ENCODE measurements at places on chromosomes 16 and 17.
A peak's percentile ranks its signal among the peaks of the same experiment; 100 is the strongest.

- DNase-seq: no peak
Observed at GRCh38 chr17:59676716-59677115, 30.5 kb downstream of the PTRH2 start.

- DNase-seq: no peak
Observed at GRCh38 chr16:25635454-25635853, 56.3 kb upstream of the HS3ST4 start.

DNA sequence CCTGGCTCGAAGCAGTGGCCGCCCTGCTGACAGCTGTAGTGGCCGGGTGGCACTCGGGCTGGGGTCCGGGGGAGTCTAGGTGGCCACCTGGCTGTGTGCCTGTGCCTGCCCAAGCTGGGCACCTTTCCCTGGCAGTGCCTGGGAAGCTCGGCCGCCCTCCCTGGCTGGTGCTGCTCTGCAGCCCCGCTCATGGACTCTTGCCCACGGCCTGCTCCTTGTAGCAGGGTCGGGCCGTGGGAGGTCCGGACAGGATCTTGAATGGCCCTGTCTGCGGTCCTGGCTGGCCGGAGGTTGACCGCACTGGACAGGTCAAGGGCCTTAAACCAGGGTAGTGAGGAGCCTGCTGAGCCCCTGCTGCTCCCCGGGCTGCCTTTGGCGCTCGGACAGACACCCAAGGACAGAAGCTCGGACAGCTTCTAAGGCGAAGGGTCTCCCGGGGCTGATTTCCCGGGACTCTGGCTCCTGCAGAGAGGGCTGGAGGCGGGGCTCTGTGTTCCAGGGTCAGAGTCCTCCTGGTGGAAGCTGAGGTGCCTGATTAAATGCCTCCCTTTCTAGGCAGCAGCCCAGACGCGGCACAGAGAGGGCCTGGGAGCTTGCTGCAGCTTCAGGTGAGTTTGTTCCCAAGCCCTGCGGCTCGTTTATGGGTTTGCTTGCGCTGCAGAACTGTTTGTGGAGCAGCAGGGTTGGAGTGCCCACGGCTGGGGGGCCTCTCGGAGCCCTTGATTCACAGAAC, 6.0 kb downstream of the CAPN15 start:
- no peak for DNase-seq

GRCh38 chr17:17472333-17472920, 4.4 kb upstream of the MED9 start:
- no peak for DNase-seq

- no peak for DNase-seq
Observed at GRCh38 chr16:75147968-75148310, 385 bp upstream of the ZFP1 start.

DNA sequence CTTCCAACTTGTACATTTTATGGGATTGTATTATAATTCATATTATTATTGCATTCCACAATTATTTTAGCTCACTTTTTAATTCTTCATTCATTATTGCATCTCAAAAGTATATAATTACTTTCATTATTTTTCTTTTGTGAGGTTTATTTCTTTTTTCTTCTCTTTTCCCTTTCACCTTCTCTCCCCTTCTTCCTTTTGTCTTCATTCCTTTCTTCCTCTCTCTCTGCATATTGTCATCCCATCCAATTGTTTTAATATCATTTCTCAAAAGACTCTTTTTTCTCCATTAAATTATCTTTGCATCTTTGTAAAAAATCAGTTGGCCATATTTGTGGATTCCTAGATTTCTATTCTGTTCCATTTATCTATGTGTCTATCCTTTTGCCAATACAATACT, 17.3 kb downstream of the DYNLL2 start:
- DNase-seq: no peak

GRCh38 chr16:13885700-13886099, 34.3 kb upstream of the ERCC4 start:
- DNase-seq: no peak

GRCh38 chr17:15431766-15432165, 35.7 kb downstream of the CDRT4 start:
- no peak for DNase-seq

- no peak for DNase-seq
Observed at GRCh38 chr16:68444056-68444657, 4.2 kb downstream of the SMPD3 start.

DNA sequence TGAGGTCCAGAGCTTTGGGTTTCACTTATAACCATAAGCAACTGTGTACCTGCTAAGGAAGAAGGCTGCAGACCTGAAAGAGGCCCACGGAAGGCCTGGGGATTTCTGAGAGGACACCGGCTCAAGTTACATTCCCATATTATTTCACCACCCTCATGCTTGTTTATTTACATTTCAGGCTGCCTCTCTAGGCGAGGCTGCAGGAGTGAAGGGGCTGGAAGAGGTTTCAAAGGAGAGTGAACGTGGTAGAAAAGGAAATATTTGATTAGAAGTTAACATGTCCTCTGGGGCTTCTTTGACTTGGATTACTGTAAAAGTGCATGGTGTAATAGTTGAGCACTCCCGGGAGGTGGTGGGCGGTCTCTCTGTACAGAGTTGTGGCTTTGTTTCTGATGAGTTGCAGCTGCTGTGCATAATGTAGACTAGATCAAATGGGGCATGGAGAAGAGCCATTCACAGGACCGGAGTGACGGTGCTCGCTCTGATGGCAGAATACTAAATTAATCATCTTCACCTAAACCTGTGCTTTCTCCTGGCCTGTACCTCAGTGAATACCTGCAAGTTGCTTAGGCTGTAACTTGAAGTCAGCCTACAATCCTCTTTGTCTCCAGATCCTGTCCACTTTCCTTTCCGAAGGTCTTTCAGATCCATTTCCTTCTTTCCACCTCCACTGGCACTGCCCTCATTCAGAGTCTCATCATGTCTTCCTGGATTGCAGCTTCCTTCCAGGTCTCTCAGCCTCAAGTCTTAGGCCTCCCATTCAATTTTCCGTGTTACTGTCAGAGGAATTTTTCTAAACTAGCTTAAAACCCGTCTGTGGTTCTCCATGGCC, 1.9 kb upstream of the CPD start:
- no peak for DNase-seq

DNA sequence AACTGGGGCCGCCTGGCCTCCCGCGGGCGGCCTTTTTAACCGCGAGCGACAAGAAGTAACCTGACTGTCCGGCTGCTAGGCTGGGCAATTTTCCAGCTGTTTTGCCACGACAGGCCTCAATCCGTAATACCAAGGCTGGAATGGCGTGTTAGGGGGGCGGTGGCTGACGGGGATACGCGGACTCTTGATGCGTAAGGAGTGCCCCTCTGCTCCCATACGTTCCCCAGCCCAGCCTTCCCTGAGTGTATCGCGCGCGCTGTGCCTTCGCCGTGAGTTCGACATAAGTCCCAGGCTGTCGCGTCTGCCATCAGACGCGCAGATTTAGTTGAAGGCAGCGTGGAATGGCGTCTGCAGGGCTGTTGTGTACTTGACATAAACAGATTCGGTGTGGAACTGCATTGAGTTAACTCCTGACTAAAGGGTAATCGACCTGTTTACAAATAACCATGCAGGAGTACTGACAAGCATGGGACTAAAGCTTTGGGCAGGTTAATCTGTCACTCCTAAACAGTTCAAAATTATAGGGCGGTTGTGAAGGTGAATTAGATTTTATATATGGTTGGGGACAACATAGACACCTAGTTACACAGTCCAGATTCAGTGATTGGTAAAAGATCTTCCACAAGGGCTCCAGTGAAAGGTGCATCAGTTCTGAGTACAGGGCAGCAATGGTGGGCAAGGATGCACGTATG, 16.6 kb upstream of the ERN1 start:
- peak; percentile 40 for DNase-seq

GRCh38 chr17:19270704-19271611, 33.8 kb downstream of the EPN2 start:
- no peak for DNase-seq

DNA sequence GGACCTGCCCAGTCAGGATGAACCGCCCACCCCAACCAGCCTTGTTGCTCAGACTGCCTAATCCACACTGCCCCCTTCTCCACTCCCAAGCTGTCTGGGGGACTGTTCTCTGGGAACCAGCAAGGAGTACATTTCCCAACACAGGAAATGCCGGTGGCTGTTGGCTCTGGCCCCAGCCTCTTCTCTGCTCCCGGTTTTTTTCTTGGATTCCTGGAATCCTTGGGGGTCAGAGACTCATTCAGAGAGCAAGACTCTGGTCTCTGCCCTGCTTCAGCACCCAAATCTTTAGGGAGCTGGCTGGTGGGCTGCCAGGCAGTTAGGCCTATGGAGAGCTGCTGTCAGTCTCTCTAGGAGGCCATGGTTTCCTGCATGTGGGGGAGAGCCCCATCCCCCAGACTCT, 10.8 kb upstream of the MTMR4 start:
- DNase-seq: no peak

GRCh38 chr16:19219836-19220235, 51.8 kb downstream of the SYT17 start:
- no peak for DNase-seq

DNA sequence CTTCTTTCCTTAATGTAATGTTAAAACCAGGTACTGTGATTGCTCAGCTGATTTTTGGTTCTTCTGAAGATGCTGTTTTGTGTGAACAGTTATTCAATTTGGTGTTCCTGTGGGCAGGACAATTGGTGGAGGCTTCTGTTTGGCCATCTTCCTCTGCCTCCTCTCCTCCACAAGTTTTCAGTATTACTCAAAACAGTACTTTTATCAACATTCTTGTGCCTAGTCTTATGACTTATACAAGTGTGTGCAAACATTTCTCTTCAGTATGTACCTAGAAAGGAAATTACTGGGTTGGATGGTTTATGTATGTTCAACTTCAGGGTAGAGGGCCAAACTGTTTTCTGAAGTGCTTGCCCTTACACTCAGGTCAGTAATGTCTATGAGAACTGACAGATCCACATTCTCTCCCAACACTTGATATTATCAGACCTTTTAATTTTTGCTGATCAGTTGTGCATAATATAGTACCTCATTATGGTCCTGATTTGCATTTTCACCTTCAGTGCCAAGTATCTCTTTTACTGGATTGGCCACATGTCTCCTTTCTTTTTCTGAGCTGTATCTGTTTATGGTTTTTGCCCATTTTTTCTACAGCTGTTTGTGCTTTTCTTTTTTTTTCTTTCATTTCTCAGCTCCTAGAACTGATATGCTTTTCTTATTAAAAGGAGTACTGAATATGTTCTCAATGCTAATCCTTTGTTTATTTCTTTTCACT, 50.9 kb downstream of the ERCC4 start:
- DNase-seq: no peak

GRCh38 chr16:13767215-13767614, 152.7 kb upstream of the ERCC4 start:
- no peak for DNase-seq

GRCh38 chr16:57471852-57472664, 9.6 kb downstream of the POLR2C start:
- no peak for DNase-seq

GRCh38 chr16:6265968-6266367, 1066.7 kb upstream of the RBFOX1 start:
- no peak for DNase-seq

GRCh38 chr17:72725433-72726068, 366.9 kb downstream of the SLC39A11 start:
- DNase-seq: no peak

DNA sequence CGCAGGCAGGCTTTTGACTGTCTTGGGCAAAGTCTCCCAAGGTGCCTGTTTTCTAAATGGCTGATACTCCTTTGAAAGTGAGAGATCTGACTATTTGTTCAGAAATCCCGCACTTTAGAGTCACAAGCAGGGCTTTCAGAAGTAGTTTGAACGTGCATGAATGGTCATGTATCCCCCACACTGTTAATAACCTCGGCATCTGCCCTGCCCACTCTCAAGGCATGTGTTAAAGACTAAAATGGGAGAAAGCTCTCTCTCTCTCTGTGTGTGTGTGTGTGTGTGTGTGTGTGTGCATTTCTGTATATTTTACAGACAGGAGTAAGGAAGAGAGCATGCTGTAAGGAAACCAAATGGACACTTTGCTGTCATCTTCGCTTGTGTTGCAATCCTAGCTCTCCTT, 163.7 kb downstream of the MAF start:
- DNase-seq: no peak

- peak; percentile 2 for DNase-seq
Observed at GRCh38 chr17:60641810-60642220, 35.8 kb upstream of the BCAS3 start.

DNA sequence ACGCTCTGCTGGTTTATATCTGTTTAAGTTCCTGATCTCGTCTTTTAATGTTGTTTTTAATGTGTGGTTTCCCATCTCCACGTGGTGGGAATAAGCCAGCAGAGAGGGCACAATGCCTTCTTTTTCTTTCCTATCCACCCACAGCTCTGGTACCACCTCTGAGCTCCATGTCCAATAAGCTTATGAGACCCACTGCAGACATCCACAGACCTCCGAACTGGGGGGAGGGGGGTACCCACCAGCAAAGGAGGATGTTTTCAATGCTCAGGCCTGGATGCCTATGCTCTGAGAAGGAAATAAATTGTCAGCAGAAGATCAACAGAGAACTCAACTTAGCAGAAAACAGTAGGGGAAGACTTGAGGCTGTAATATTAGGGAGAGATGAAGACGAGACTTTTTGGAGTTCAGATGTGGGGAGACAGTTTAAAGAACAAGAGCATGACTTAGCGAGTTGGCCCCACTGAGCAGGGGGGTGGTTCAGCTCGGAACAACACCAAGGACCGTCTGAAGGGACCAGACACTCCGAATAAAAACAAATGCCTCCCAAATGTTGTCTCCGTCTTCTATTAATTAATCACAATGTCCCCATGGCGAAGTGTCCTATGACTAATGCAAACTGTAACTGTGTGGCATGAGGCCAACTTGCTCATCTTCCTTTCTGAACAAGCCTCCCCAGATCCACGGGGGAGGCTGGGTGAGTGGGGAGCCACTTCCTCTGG, 62.7 kb downstream of the GAS7 start:
- DNase-seq: no peak

DNA sequence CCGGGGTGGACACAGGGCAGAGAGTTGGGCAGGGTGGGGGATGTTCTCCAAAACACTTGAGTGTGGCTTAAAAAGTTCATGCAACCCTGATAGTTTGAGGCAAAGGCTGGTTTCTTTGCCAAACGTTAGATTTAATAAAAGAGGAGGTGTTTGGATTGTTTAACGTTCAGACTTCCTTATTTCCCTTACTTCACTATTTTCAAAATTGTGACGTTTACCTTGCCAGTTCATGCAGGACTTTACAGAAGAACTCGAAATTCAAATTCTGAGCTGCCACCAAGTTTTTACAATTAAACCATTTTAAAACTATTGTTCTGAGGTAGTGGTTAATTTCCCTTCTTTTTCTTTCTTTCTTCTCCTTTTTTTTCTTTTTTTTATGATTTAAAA, 5.5 kb downstream of the SEC14L1 start:
- no peak for DNase-seq

- no peak for DNase-seq
Observed at GRCh38 chr17:69143151-69143550, 1.5 kb upstream of the ABCA6 start.

- DNase-seq: no peak
Observed at GRCh38 chr17:77916264-77916663, 42.2 kb upstream of the TNRC6C start.

GRCh38 chr16:86773354-86773715, 195.0 kb downstream of the FOXL1 start:
- DNase-seq: no peak
